ENCODE measurements at places on chromosomes 4 and X.

GRCh38 chr4:79057772-79058171 is 118.5 kb upstream of the PAQR3 start:
- DNase-seq: no peak

GRCh38 chr4:174454815-174455473 is 67.3 kb downstream of the HPGD start:
- DNase-seq: no peak

- no peak for DNase-seq
These were observed 99.2 kb downstream of the TSPAN7 start for GRCh38 chrX:38660395-38661102.

- DNase-seq: peak; percentile 75
These were observed at the start of gene NDUFC1 for GRCh38 chr4:139301821-139302611. Gene NDUFC1, minus strand, starts transcription at chr4:139302477. Its CDS starts 6,679 bp downstream, at chr4:139295798.

DNA sequence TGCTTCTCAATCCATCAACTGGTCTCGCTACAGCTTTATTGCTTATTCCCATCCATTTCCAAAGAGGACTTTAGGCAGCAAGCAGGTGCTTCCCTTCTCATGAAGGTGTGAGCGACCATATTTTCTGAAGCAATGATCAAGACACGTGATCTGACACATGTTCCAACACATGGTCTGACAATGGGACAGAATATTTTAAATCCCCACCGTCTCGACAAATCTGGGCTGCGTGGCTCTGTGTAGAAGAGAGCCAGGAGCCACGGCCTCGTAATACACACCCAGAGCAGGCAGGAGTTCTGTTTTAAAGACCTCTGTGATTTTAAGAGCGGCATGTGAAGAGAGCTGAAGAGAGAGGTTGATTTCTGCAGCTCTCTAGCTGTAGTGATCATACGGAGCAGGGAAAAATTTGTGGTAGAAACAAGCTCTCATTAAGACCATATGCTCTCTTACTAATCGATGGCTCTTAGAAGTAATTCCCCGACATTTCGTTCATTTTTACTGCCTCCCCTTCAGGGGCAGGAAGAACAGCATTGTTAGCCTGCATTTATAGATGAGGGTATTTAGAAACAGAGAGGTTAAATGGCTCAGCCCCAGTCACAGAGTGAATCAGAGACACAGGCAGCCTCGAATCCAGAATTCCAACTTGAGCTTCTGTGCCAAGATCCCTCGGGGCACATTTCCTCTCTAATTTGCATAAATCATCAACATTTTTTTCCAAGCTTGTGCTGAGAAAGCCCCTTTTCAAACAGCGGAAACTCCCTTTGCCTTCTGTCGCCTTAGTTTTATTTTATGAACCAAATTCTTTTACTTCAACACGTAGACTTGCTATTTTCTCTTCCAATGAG is 91.0 kb upstream of the BCOR start:
- no peak for DNase-seq

DNA sequence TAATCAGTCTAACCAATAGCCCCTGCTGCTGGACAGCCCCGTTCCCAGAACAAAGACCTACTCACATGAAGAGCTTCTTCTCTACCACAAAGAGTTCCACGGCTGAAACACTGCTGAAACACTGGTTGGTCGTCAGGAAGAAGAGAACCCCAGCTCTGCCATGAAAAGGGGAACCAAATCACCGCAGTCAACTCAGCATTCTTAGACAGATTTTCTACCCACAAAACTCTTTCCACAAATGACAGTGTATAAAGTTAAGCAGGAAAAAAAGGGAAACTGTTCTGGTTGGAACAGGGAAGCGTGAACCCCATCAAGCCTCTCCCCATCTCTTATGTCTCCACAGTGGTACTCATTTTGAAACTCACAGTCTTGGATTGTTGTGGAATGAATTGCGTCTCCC is 57.3 kb downstream of the ABCG2 start:
- no peak for DNase-seq

DNA sequence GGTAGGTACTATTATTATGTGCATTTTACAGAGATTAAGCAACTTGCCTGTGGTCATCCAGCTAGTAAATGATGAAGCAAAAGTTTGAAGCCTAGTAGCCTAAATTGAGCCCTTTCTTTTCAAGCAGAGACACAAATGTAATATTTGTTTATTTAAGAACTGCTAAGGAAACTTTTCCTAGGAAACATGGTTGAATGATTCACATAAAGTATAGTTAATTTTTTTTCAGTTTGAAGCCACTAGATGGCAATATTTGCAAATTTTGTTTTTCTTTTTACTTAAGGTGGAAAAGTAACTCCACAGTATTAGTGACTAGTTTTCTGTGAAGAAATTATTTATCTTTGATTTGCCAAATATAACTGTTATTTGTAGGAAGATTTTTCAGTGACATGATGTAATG is 52.8 kb upstream of the ANKRD17 start:
- DNase-seq: no peak

- no peak for DNase-seq
These were observed 92.2 kb downstream of the ADGRL3 start for GRCh38 chr4:61292322-61292721.

DNA sequence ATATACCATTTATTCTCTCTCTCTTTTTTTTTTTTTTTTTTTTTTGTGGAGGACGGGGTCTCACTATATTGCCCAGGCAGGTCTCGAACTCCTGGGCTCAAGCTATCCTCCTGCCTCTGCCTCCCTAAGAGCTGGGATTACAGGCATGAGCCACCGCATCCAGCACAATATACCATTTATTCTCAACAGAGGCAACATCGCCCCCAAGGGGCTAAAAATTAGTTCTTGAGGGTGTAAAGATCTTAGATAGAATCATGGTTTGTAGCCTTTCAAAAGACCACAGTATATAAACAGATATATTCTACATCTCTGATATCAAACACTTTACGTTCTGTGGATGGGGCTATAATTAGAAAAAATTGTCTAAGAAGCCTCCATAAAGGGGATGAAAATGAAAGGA is 39.8 kb upstream of the TCEAL2 start:
- no peak for DNase-seq

GRCh38 chr4:19382993-19383756 is 868.5 kb upstream of the SLIT2 start:
- DNase-seq: no peak

GRCh38 chrX:120999413-120999812 is 13.9 kb upstream of the CT47A1 start:
- no peak for DNase-seq

DNA sequence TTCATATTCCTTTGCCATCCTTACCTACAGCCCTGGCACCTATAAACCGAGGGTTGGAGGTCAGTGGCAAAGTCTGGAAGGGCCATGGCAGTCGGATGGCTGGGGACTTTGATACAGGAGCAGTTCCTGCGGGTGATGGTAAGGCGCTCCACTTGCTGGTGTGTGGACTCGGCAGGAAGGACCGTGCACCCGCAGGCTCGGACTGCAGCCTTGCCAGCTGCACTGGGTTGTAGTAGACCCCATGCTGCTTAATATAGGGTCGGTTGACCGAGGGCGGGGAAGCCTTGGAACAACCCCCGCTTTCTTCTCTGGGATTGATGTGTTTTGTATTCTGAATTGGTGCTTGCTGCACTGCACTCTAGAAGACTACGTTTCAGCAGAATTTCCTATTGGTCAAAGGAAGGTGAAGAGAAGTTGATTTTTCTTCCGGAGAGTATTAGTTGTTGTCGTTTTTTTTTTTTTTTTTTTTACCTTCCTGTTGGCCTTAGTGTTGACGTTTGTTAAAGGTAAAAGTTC is 638 bp downstream of the BLTP1 start:
- peak; percentile 37 for DNase-seq

DNA sequence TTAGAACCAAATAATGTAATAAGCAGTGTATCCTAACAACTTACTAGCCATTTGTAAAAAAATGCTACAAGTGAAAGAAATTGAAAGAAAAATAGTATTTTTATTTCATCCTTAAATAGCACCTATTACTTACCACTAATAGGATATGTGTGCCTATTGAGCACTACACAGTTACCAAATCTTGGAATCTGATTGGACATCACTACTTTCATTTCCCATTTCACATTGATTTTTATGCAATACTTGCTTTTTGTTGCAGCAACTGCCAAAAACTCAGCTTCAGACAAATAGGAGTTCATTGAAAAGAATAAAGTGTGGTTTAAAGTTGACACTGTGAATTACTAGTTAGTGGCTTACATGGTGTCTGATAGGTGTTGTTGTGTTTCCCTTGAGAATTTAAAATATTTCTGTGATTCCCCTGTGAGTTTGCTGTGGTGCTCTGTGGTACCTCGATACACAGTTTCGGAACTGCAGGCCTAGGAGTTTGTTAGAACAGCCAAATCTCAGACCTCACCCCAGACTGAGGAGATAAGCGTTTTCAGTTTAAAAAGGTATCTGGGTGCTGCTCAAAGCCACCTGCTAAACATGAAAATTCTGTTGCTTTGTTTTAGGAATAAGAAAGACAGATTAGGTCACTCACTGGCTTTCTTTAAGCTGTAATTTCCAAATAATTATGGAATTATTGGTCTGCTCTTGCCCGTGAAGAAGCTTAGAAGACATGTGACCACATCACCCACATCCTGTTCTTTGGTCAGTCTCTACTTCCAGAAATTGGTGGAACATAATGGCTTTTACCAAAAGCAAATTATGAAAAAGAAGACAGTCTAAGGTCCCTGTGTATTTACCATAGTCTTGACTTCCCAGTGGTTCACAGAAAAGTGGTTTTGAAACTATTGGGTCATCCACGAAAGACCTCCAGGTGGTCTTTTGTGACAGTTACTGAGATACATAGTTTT is 97.8 kb downstream of the SYTL5 start:
- DNase-seq: no peak

GRCh38 chr4:55819634-55820033 is at the start of gene EXOC1L:
Gene EXOC1L, plus strand, starts transcription at chr4:55819790. Its CDS starts 237 bp downstream, at chr4:55820027.
- DNase-seq: no peak

- DNase-seq: no peak
These were observed 563 bp downstream of the FAM13A start for GRCh38 chr4:89056292-89056952.

DNA sequence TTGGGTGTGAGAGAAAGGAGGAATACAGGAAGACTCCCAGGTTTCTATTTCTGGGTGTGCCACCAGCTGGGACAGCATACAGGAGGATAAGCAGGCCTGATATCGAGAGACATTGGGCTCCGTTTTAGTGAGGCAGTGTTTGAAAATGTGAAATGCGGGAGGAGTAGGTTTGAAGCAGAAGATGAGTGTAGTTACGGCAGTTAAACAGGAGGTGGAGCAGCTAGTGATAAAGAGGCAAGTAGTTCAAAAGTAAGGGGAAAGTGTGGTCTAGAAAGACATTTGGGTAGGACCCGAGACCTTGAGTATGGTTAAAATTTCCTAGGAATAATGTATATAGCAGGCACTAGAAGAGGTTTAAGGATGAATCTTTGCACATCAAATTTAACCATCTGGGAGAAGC is 42.4 kb downstream of the DCUN1D4 start:
- peak; percentile 17 for DNase-seq

DNA sequence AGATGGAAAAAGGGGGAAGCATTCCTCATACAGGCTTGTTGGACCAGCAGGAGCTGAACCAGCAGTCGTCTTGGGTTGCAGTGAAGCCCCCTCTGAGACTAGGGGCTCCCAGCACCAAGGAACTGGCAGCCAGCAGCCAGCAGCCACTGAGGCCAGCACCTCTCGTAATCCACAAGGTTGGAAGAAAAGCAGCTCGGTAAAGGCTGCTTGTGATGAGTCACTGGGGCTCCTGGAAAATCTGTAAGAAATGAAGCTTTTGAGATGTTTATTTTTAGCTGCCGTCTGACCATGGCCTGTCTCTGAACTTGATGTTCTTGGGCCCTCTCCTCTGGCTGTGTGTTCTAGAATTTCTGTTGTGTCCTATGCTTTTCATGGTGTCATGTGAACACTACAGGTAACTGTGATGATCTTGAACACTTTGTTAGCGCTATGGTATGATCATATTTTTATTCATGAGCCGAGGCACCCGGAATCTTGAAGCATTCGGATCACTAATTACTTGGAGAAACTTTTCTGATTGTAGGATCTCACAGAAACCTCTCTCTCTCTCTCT is 18.6 kb downstream of the CLCN4 start:
- DNase-seq: no peak

GRCh38 chr4:186932631-186933187 is 209.1 kb upstream of the FAT1 start:
- no peak for DNase-seq

All from activated CD4-positive, alpha-beta T cell treated with anti-CD3 and anti-CD28 coated beads, Interleukin-2, Interleukin-6, amounts not matched to agents 100 ng/mL and 50 ng/mL, durations not matched to agents 16 hours and 8 hours (primary cell).